Smooth muscle cell of the coronary artery (primary cell): ENCODE measurements at places on chromosomes 2 and 18. TPM values are rescaled to one million over a fixed set of nuclear protein-coding genes. Genes with fewer than 3 reads are reported as not detected.

TRIB2 gene
- total RNA-seq = 35.1 and 58.1 TPM in 2 replicates

MYCN gene
- not detected in 2 replicates for total RNA-seq

NIF3L1 gene
- 18.5 and 20.7 TPM in 2 replicates for total RNA-seq

ANO7 gene
- 0.12 and 0.23 TPM in 2 replicates for total RNA-seq

HNRNPLL gene
- 20.1 and 34.3 TPM in 2 replicates for total RNA-seq

CAPN14 gene
- 0.08 and 0.12 TPM in 2 replicates for total RNA-seq

SLC9A4 gene
- total RNA-seq = not detected in 2 replicates

RAD51AP2 gene
- total RNA-seq = under 0.01 TPM in 1 of 2 replicates, not detected in the other

TCF7L1 gene
- total RNA-seq = 1.9 and 2.0 TPM in 2 replicates

APLF gene
- 3.8 and 9.0 TPM in 2 replicates for total RNA-seq
